A549 treated with CORT108297 at 1 μM for 4 hours (cell line): ENCODE measurements at places on chromosomes 2 and 18. TPM values are rescaled to one million over a fixed set of nuclear protein-coding genes. Genes with fewer than 3 reads are reported as not detected.

Gene CLEC4F
- not detected in 5 replicates for total RNA-seq

Gene ELOA2
- not detected in 5 replicates for total RNA-seq

Gene SIX3
- 0.36 to 0.58 TPM (median 0.52 TPM) in 5 replicates for total RNA-seq

Gene FAM110C
- 0.05 to 0.12 TPM (median 0.09 TPM) in 5 replicates for total RNA-seq

Gene ROCK2
- 21.0 to 31.6 TPM (median 26.3 TPM) in 5 replicates for total RNA-seq

Gene CERKL
- total RNA-seq = 0.18 to 0.41 TPM (median 0.35 TPM) in 5 replicates

Gene POTEI
- total RNA-seq = 0.01 TPM in 2 of 5 replicates, not detected in the others

Gene ALPI
- total RNA-seq = not detected in 5 replicates

Gene KIAA2012
- total RNA-seq = not detected in 5 replicates

Gene APCDD1
- 0.14 to 0.21 TPM in 2 of 5 replicates, not detected in the others for total RNA-seq

Gene TRIM54
- 0.45 to 0.71 TPM (median 0.61 TPM) in 5 replicates for total RNA-seq

Gene ANKRD23
- total RNA-seq = 0.72 to 2.6 TPM (median 2.2 TPM) in 5 replicates

Gene HMSD
- 0.15 to 0.16 TPM (median 0.15 TPM) in 3 of 5 replicates, not detected in the others for total RNA-seq

Gene KRTCAP3
- total RNA-seq = 0.17 to 0.76 TPM (median 0.62 TPM) in 5 replicates

Gene SCG2
- total RNA-seq = 0.88 to 1.2 TPM (median 1.1 TPM) in 5 replicates

Gene MROH2A
- total RNA-seq = 0.09 to 0.20 TPM (median 0.15 TPM) in 4 of 5 replicates, not detected in the other

Gene UGT1A1
- total RNA-seq = 0.58 to 1.6 TPM (median 0.94 TPM) in 5 replicates

Gene HTR2B
- 0.05 to 0.09 TPM (median 0.08 TPM) in 5 replicates for total RNA-seq

Gene USP37
- total RNA-seq = 4.3 to 5.9 TPM (median 4.8 TPM) in 5 replicates

Gene CDH7
- total RNA-seq = 0.02 to 0.06 TPM in 2 of 5 replicates, not detected in the others

Gene GRHL1
- total RNA-seq = 0.64 to 1.3 TPM (median 0.99 TPM) in 5 replicates
